WTC11 (cell line): ENCODE measurements at places on chromosomes 2 and 18. TPM values are rescaled to one million over a fixed set of nuclear protein-coding genes. Genes with fewer than 3 reads are reported as not detected.
A peak's percentile ranks its signal among the peaks of the same experiment; 100 is the strongest.

GRCh38 chr2:120867290-120868241, 131.9 kb downstream of the GLI2 start:
- H3K4me1 ChIP-seq, result peaks cover 53% of the 10 kb centered on the region
- DNase-seq, result peak; percentile 55
- H3K4me3 ChIP-seq, result peak overlapping the region; percentile 49
- no peaks in the 10 kb centered on the region for H3K36me3 ChIP-seq
- no peak overlapping the region; the same call in 1 of the 2 replicates for H3K27ac ChIP-seq
- no peaks in the 10 kb centered on the region for H3K27me3 ChIP-seq

DNA sequence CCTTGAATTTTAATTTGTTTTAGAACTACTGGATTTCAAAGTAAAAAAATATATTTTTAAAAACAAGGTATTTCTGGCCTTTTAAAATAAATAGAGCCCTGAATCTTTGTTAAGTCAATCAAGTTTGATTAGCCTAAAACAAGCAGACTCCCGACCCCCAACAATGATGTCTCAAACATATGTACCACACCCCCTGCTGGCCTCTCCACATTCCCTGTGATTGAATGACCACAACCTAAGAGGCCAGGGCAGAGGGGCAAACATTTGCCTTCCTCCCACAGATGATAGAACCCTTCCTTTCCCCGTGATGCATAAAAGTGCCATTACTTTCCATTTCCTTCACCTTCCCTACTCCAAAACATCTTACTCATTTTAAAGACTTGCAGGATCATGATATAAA, 130.9 kb downstream of the STK39 start:
- H3K4me1 ChIP-seq, result peaks cover 4% of the 10 kb centered on the region; the same call in 1 of the 2 replicates
- no peak overlapping the region for H3K27ac ChIP-seq
- H3K36me3 ChIP-seq, result no peaks in the 10 kb centered on the region

- H3K4me3 ChIP-seq, result no peak overlapping the region
- H3K27ac ChIP-seq, result no peak overlapping the region
- no peaks in the 10 kb centered on the region for H3K27me3 ChIP-seq
- peak; percentile 21 for DNase-seq
Measured at GRCh38 chr2:175690113-175690837, 311.8 kb downstream of the LNPK start.

- no peaks in the 10 kb centered on the region for H3K27me3 ChIP-seq
- H3K27ac ChIP-seq, result no peak overlapping the region
- no peaks in the 10 kb centered on the region for H3K36me3 ChIP-seq
- H3K4me1 ChIP-seq, result peaks cover 60% of the 10 kb centered on the region
- no peak for DNase-seq
Measured at GRCh38 chr2:134201533-134201932, 52.3 kb upstream of the MGAT5 start.

GRCh38 chr2:2014251-2014771, 270.0 kb upstream of the PXDN start:
- no peak for DNase-seq
- peaks cover 68% of the 10 kb centered on the region for H3K4me1 ChIP-seq
- H3K36me3 ChIP-seq, result peaks cover 4% of the 10 kb centered on the region; the same call in 1 of the 2 replicates
- H3K4me3 ChIP-seq, result no peak overlapping the region

DNA sequence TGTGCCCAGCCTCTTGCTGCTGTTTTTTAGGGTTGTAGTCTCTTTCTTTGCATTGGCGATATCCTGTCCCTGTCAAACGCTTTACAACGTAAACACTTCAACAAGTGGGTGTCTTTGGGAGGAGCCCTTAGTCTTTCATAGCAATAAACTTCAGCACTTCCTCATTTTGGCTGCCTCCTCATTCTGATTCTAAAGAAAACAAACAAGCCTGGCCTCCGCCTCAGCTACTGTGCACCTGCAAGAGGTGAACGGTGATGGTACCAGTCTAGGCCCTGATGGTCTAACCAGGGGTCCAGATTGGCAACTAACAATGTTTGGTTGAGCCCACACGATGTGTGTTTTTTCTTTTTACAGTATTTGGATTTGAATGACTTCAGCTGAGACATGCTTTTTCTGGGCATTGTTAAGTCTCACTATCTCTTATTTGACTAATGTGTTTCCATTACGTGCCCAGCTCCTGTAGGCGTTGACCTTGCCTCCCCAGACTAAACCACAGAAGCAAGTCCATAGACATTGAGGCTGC, 53.2 kb upstream of the CUL3 start:
- peaks cover 3% of the 10 kb centered on the region; the same call in 1 of the 2 replicates for H3K4me1 ChIP-seq
- peaks cover 10% of the 10 kb centered on the region for H3K36me3 ChIP-seq
- H3K4me3 ChIP-seq, result no peak overlapping the region
- H3K27ac ChIP-seq, result 0 out of 2 replicates have a peak overlapping the region, but pooled peaks have one; percentile 60

- DNase-seq, result peak; percentile 57
- H3K27ac ChIP-seq, result peak overlapping the region; percentile 55
- peak overlapping the region; percentile 82 for H3K4me3 ChIP-seq
- peaks cover 33% of the 10 kb centered on the region for H3K27me3 ChIP-seq
Measured at GRCh38 chr18:12287684-12288402, 20.2 kb upstream of the TUBB6 start.

- H3K27me3 ChIP-seq, result peaks cover 2% of the 10 kb centered on the region; the same call in 1 of the 2 replicates
- peaks cover 16% of the 10 kb centered on the region for H3K36me3 ChIP-seq
- peaks cover 10% of the 10 kb centered on the region for H3K4me1 ChIP-seq
Measured at GRCh38 chr2:53216805-53217204, 550.8 kb upstream of the CHAC2 start.

DNA sequence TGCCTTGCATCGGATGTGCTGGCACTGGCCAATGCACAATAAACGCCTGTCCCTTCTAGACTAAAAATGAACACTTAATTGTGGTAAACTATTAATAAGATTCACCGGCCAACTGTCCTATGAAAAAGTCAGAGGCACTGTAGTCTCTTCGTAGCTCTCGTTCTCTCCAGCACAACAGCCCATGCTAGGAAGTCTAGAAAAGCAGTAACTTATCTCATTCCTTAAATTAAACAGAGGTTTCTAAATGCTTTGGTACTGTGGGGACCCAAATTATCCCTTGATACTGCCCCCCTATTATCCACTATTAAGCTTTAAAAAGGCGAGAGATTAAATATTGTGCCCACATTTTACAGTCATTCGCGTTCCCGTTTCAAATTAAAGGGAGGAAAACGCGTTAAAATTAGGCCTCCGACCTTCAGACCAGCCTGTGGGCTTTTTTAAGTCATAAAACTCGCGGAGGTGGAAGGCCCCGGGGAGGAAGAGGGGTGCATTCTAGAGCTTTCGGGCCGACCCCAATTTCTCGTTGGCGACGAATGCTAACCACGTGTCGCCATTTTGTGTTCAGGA, 1.5 kb upstream of the PCBP1 start:
- no peaks in the 10 kb centered on the region; the same call in 1 of the 2 replicates for H3K27me3 ChIP-seq
- no peak for DNase-seq
- peak overlapping the region; percentile 99 for H3K27ac ChIP-seq
- H3K4me1 ChIP-seq, result peaks cover 46% of the 10 kb centered on the region
- H3K4me3 ChIP-seq, result peak overlapping the region; percentile 97

DNA sequence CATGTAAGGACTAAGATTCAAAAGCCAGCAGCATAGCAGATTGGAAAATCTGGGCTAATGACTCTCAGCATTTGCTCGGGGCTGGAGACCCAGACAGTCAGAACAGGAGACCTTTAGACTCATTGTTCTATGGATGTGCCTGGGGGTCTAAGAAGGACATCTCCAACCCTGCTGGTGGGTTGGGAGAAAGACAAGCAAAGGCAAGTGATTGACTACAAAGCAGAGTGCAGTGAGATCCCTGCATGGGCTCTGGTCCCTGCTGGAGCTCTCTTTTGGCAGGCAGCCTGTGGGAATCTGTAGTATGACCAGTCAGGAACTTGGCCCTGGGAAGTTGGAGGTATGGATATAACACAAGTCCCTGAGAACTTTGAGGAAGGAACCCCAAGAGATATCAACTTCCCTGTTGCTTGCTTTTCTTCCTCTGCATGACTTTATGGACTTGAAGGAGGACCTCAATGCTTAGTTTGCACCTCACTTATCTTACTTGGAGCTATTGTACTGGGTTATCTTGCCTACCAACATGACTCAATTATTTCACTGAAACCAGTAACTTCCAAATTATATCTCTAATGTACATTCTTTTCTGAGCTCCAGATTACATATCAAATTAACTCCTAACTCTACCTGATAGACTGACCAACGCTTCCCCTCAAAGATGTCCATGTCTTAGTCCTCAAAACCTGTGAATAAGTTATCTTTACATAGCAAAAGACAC, 236.0 kb downstream of the CYRIA start:
- H3K27me3 ChIP-seq, result no peaks in the 10 kb centered on the region; the same call in 1 of the 2 replicates
- no peak for DNase-seq
- H3K4me1 ChIP-seq, result peaks cover 2% of the 10 kb centered on the region; the same call in 1 of the 2 replicates
- no peak overlapping the region for H3K4me3 ChIP-seq
- H3K27ac ChIP-seq, result no peak overlapping the region

- H3K4me1 ChIP-seq, result no peaks in the 10 kb centered on the region
- no peak for DNase-seq
- no peaks in the 10 kb centered on the region for H3K27me3 ChIP-seq
Measured at GRCh38 chr2:127330753-127331152, 36.8 kb upstream of the ERCC3 start.

DNA sequence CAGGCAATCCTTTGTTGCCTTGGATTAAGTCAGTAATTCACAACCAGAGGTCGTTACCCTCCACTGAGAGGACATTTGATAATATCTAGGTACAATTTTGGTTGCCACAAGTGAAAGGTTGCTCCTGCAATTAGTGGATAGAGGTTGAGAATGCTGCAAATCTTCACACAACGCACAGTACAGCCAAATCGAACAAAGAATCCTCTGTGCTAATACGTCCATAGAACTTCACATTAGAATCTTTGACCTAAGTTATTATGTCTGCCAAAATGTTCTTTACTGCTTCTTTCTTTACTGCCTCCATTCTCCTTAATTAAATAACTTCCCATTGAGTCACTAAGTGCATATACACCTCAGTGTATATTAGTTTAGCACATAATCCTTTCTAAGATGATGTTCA, 879.5 kb downstream of the TRIB2 start:
- H3K27me3 ChIP-seq, result peaks cover 3% of the 10 kb centered on the region
- no peak for DNase-seq
- H3K36me3 ChIP-seq, result no peaks in the 10 kb centered on the region
- H3K4me1 ChIP-seq, result no peaks in the 10 kb centered on the region
- H3K27ac ChIP-seq, result no peak overlapping the region
- H3K4me3 ChIP-seq, result no peak overlapping the region

GRCh38 chr2:175823002-175823706, 178.9 kb downstream of the LNPK start:
- no peaks in the 10 kb centered on the region for H3K36me3 ChIP-seq
- no peak for DNase-seq
- no peaks in the 10 kb centered on the region for H3K27me3 ChIP-seq
- peaks cover 19% of the 10 kb centered on the region for H3K4me1 ChIP-seq
- H3K27ac ChIP-seq, result no peak overlapping the region
- H3K4me3 ChIP-seq, result no peak overlapping the region

- H3K4me1 ChIP-seq, result peaks cover 46% of the 10 kb centered on the region
- H3K27me3 ChIP-seq, result no peaks in the 10 kb centered on the region
- H3K36me3 ChIP-seq, result peaks cover 36% of the 10 kb centered on the region
- DNase-seq, result no peak
- H3K4me3 ChIP-seq, result no peak overlapping the region
Measured at GRCh38 chr2:230872968-230873660, 8.4 kb downstream of the ITM2C start.

DNA sequence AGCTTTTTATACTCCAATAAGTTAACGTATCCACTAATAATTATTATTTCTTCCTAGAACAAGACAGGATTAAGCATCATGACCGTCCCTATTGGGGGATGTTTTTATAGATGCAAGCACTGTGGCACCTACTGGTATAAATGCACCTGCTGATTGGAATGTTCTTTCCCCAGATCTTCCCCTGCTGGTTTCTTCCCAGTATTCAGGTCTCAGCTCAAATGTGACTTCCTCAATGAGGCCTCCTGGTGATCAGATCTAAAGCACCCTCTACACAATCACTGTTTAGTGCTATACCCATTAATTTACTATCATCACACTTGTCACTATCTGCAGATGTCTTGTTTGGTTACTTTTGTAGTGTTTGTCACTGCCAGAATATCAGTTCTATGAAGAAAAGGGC, 3.9 kb upstream of the TYMS start:
- H3K4me3 ChIP-seq, result no peak overlapping the region
- DNase-seq, result no peak
- peaks cover 2% of the 10 kb centered on the region; the same call in 1 of the 2 replicates for H3K36me3 ChIP-seq
- no peak overlapping the region for H3K27ac ChIP-seq
- H3K4me1 ChIP-seq, result peaks cover 40% of the 10 kb centered on the region

- H3K4me3 ChIP-seq, result no peak overlapping the region
- H3K27me3 ChIP-seq, result no peaks in the 10 kb centered on the region
- no peaks in the 10 kb centered on the region for H3K36me3 ChIP-seq
- no peak overlapping the region for H3K27ac ChIP-seq
- H3K4me1 ChIP-seq, result no peaks in the 10 kb centered on the region
Measured at GRCh38 chr18:40546875-40547274, 1408.2 kb upstream of the PIK3C3 start.

GRCh38 chr2:40556293-40556692, 104.4 kb upstream of the SLC8A1 start:
- H3K27me3 ChIP-seq, result no peaks in the 10 kb centered on the region
- H3K4me3 ChIP-seq, result no peak overlapping the region
- DNase-seq, result no peak
- 0 out of 2 replicates have a peak, but pooled peaks cover 6% of the 10 kb centered on the region for H3K4me1 ChIP-seq
- no peaks in the 10 kb centered on the region for H3K36me3 ChIP-seq

GRCh38 chr2:118750959-118751565, 96.4 kb downstream of the EN1 start:
- no peak overlapping the region for H3K27ac ChIP-seq
- H3K4me3 ChIP-seq, result no peak overlapping the region
- H3K27me3 ChIP-seq, result peaks cover 2% of the 10 kb centered on the region; the same call in 1 of the 2 replicates
- H3K36me3 ChIP-seq, result peaks cover 11% of the 10 kb centered on the region
- H3K4me1 ChIP-seq, result peaks cover 12% of the 10 kb centered on the region

- H3K4me3 ChIP-seq, result peak overlapping the region; percentile 43
- peaks cover 22% of the 10 kb centered on the region for H3K4me1 ChIP-seq
- DNase-seq, result no peak
- no peak overlapping the region for H3K27ac ChIP-seq
- H3K36me3 ChIP-seq, result no peaks in the 10 kb centered on the region
Measured at GRCh38 chr18:45838302-45839070, 13.0 kb downstream of the SIGLEC15 start.

GRCh38 chr18:21331065-21331464, 89.0 kb downstream of the GREB1L start:
- H3K27ac ChIP-seq, result no peak overlapping the region
- no peak overlapping the region for H3K4me3 ChIP-seq
- H3K27me3 ChIP-seq, result peaks cover 9% of the 10 kb centered on the region
- DNase-seq, result no peak
- H3K4me1 ChIP-seq, result peaks cover 36% of the 10 kb centered on the region
- H3K36me3 ChIP-seq, result no peaks in the 10 kb centered on the region

- no peak overlapping the region for H3K4me3 ChIP-seq
- DNase-seq, result no peak
- H3K27ac ChIP-seq, result no peak overlapping the region
- H3K27me3 ChIP-seq, result no peaks in the 10 kb centered on the region
- no peaks in the 10 kb centered on the region for H3K4me1 ChIP-seq
Measured at GRCh38 chr18:50014606-50015005, 180.3 kb downstream of the MYO5B start.

- no peak overlapping the region for H3K4me3 ChIP-seq
- peaks cover 19% of the 10 kb centered on the region for H3K4me1 ChIP-seq
- H3K36me3 ChIP-seq, result peaks cover 18% of the 10 kb centered on the region
- H3K27ac ChIP-seq, result no peak overlapping the region
- no peak for DNase-seq
- peaks cover 7% of the 10 kb centered on the region for H3K27me3 ChIP-seq
Measured at GRCh38 chr2:70304498-70304897, 2.6 kb upstream of the FAM136A start.

NYAP2 gene
- total RNA-seq, result not detected in 3 replicates

PFN4 gene
- 0.48 TPM in 1 of 3 replicates, not detected in the others for total RNA-seq

NTSR2 gene
- 0.16 TPM in 1 of 3 replicates, not detected in the others for total RNA-seq

BOLL gene
- total RNA-seq, result 0.13 to 0.14 TPM in 2 of 3 replicates, not detected in the other

ZNF521 gene
- 13.8 to 16.9 TPM (median 15.3 TPM) in 3 replicates for total RNA-seq

CTNNA2 gene
- total RNA-seq, result 3.8 to 6.7 TPM (median 5.7 TPM) in 3 replicates

GCG gene
- 0.14 TPM in 1 of 3 replicates, not detected in the others for total RNA-seq

SYT4 gene
- 1.4 to 2.2 TPM (median 1.7 TPM) in 3 replicates for total RNA-seq

GPR35 gene
- total RNA-seq, result 0.22 to 0.60 TPM (median 0.46 TPM) in 3 replicates
